ENCODE measurements at places on chromosomes 3 and 15.

DNA sequence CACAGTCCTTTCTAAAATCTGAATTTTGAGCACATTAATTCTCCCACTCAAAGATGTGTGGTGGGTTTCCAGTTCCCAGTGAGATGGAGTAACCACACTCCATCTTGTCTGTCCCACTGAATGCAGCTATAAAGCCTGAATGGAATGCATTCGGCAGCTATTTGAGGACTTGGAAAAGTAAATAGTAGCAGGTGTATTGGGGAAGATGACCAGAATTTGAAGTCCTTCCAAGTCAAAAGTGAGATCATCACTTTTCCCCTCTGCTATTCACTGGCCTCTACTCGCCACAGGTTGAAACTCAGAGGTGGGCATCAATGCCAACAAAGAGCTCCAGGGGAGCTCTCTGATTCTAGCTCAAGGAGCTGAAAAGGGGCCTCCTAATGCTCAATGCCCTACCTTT, 8.1 kb upstream of the GNB5 start:
- no peak for DNase-seq

DNA sequence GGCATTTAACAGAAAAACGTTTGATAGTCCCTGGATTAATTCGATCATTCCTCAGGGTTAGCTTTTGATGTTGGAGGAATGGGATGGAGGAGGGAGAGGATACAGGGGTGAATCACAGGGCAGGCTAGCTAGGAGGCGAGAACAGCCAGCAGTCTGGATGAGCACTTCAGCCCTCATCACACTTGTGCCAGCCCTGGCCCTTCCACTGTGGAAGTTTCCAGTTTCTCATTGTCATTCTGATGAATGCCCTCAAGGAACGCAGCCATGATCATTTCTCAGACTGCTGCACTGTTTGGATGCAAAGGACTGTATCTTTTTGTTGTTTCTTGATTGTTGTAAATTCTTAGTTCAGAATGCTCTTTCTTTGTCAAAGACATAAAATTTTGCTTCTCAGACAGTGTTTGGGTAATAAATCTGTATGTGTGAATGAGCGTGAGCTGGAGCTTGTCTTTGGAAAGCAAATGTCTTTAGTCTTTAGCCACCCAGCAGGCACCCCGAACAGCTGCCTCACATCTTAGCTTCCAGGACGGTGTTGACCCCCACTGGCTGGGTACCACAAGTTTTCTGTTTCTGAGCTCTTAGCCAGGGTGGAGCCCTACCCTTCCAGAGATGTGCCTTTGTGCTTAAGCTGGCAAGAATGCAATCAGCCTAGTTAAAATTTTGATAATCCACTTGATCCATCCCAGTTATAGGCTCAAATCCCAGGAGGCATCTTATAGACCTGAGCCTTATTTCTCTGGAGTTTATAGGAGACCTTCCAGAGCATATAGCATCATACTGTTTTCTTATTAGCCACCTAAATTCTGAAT, 121.1 kb downstream of the PDCD6IP start:
- DNase-seq, result no peak

- no peak for DNase-seq
These were observed 63.7 kb downstream of the DNAJB8 start for GRCh38 chr3:128402998-128403397.

DNA sequence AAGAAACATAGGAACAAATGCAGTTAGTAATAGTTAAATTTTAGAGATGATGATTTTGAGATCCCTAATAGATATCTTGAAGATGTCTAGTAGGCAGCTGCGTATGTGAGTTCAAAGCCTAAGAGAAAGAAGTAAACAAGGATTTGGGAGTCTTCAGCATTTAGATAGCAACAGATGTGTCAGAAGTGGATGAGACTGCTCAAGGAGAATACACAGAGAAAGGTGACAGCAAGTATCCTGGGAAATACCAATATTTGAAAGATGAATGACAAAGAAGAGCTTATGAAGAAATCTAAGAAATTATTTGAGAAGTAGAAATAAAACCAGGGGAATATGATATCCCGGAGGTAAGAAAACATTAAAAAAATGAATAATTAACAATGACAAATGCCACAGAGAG, 130.9 kb downstream of the PCCB start:
- DNase-seq, result no peak

GRCh38 chr15:93049914-93050578, 39.0 kb downstream of the RGMA start:
- no peak for DNase-seq

- DNase-seq, result no peak
These were observed 45.9 kb upstream of the RASA2 start for GRCh38 chr3:141440942-141441341.

DNA sequence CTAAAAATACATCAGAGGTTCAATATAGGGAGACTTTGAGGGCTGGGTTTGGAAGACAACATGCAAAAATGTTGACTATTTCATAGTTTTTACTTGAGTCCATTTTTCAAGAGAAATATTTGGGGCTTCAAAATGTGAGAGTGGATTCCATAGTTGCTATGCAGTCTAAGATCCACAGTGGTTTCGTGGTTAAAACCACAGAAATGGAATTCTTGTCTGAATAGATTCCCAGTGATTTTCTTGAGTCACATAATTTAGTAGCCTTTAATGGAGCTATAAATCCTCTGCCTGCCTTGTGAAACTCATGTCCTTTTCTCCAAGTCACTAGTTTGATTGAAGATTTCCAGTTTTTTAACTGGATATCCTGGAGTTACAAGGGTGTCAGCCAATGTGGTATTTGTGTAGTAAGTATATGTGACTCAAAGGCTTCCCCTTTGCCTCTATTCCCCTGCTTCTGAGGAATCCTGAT, 94.7 kb upstream of the RBMS3 start:
- no peak for DNase-seq

DNA sequence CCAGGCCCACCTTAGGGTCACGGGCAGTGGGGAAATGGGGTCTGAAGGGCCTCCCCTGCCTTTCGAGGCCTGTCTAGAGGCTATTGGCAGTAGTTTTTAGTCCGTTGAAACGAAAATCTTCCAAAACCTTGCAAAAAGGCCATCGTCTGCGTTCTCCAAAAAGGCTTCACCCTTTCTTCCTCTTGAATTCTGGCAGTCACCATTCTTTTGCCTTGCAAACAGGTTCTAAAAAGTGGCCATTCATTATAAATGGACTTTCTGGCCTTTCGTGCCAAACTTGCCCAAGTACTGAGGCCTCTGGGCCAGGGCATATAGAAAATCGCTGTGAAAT, 367 bp upstream of the TARS3 start:
- no peak for DNase-seq

DNA sequence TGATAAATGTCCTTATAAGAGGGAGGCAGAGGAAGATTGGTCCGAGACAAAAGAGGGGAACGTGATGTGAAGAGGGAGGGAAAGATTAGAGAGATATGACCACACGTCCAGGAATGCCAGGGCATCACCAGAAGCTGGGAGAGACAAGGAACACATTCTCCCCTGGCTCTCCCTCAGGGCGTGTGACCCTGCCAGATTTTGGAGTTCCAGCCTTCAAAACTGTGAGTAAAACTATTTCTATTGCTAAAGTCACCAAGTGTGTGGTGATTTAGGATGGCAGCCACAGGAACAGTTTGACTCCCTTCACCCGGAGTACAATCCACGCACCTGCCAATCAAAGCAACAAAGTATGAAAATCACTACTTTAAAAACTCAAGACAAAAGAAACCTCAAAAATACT, 32.1 kb upstream of the TJP1 start:
- DNase-seq, result no peak

DNA sequence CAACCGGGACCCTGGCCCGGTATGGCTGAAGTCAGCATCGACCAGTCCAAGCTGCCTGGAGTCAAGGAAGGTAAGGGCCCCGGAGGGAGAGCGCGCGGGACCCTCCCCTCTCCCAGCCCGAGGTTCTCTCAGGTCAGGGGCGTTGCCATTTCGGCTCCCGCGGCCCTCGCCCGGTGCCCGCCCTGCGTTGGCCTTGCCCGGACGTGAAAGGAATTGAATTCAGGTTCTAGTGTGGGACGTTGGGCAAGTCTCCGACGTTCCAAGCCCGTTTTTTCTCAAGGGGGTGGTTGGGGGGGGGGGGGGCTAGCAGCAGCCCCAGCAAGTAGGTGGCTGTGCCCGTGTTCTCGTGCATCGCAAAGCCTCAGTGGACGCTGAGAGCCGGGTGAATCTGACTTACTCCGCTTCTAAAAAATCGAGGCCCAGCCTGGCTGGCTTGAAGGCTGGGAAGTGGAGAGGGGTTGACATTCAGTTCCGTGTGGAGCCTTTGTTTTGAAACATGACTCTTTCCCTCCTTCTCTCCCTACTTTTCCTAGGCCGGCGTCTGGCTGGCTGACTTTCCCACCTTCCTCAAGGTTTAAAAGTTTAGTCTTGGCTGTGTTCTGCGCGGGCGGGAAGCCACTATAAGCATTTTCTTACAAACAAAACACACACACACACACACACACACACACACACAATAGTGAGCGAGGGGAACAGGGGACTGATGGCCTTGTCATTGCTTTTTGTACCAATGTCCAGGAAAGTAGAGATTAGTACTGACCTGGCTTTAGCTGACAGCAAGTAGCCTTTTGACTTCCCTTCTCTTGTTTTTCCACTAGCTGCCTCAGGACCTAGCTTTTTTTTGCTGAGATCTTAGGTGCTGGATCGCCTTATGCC, at the start of gene UTS2B:
TSS of gene UTS2B (minus strand) at position 873 of the 876 bp plus-strand sequence. CDS start 48,337 bp downstream, outside the sequence.
- DNase-seq, result no peak

GRCh38 chr3:16395212-16395611, 118.3 kb downstream of the RFTN1 start:
- no peak for DNase-seq

- no peak for DNase-seq
These were observed 14.1 kb downstream of the UBP1 start for GRCh38 chr3:33426068-33426467.

DNA sequence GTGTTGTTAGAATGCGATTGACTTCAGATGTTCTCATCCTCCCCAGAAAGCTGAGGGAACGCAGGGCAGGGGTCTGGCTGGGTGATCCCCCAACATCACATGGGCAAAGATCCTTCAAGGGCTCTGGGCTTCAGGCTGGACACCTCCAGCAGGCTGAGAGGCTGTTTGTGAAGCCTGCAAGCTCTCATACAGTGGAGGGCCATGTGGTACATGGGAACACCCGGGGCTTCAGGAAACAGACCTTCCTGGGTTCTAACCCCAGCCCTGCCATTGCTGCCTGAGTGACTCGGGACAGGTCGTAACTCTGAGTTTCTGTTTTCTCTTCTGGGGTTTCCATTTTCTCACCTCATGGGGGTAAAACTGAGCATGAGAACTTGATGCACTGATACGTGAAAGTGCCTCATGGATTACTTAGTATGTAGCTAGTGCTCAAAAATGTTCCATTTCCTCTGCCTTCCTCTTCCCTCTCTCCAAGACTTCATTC, 81.2 kb downstream of the TLE3 start:
- DNase-seq, result no peak

GRCh38 chr3:48634661-48635221, 520 bp downstream of the SLC26A6 start:
- peak; percentile 55 for DNase-seq

GRCh38 chr15:78425643-78426042, 12.4 kb upstream of the IREB2 start:
- no peak for DNase-seq

DNA sequence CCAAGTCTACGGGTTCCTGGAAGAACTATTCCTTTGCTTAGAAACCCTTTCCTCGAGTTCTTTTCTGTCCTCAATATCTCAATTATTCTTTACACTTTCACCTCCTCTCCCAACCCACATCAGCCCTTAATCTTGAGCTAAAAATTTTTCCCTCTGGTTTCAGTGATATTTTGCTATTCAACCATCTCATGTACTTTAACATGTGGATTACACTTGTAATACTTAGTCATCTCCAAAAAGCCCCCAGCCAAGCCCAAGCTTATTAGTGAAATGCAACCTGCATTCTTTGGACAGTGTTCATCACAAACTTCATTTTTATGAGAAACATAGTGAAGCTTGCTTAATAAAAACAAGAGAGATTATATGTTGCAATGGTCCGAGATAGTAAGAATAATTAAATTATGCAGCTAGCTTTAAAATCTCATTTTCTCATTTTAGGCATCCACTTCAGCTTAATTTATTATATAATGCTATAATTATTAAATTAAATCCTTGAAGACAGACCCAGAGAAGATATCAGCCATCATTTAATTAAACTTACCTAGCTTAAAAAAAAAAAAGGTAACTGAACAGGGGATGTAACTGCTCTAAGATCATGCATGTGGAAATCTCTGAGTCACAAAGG, 534.5 kb upstream of the TBL1XR1 start:
- no peak for DNase-seq

DNA sequence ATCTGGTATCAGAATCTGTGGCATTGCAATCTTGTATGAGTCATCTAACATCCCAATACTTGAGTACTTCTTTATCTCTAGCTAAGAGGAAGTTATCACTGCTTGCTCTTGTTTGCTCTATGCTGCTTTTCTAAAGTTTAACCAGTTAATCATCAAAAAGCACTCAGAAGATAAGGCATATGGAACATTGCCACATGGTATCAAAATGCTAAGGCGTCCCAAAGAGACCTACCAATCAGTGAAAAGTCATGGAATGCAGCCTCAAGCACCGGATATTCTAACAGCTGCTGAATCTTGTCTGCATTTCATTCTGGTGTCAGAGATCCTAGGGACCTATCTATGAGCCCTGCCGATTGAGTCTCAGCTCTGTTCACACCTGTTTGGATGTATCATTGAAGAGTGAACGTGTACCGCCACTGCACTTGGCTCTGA, 192.8 kb downstream of the ARPP21 start:
- no peak for DNase-seq

DNA sequence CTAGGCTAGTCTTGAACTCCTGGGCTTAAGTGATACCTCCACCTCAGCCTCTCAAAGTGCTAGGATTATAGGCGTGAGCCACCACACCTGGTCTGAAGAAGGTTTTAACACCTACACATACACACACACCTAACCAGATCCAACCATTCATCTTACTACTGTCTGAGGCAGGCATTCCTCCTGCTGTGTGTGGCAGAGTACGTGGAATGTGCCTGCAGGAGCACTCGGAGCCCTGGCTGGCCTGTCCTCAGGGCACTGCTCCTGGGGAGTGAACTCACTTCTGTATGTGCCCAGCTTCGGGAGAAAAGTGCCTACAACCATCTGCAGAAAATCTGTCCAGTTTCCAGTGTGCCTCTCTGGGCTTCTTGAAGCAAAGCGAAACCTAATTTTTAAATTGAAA, 58.2 kb upstream of the LIMD1 start:
- DNase-seq, result no peak

DNA sequence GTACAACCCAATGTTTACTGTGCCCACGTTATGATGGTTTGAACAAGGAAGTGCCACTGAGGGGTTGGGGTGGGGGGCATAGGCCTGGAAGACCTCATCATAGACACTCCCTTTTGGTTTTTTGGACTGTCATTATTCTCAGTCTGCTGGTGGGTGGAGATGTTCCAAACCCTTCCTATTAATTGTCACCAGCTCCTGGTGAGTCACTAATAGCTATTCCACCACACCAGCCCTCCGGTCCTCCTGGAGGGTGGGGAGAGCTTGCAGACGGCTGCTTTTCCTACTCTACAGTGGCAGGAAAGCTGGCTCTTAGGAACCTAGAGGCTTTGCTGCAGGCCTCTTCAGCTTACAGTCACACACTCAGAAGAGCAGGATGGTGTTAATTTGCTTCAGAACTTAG, 9.0 kb upstream of the COPG1 start:
- DNase-seq, result no peak

Measured in activated CD4-positive, alpha-beta T cell treated with anti-CD3 and anti-CD28 coated beads for 24 hours (primary cell).